ENCODE measurements at places on chromosomes 4 and X. TPM values are rescaled to one million over a fixed set of nuclear protein-coding genes. Genes with fewer than 3 reads are reported as not detected.

Gene SULT1B1
- 0.41 TPM for total RNA-seq

Gene C1QTNF7
- 0.41 TPM for total RNA-seq

Gene DDX53
- not detected for total RNA-seq

Gene DDX60
- total RNA-seq = 3.3 TPM

Gene NPY2R
- 12.6 TPM for total RNA-seq

Gene LNX1
- total RNA-seq = 67.7 TPM

Gene GABRB1
- 85.6 TPM for total RNA-seq

Gene PDLIM3
- 14.3 TPM for total RNA-seq

Gene TLR8
- under 0.01 TPM for total RNA-seq

Gene MAGEB10
- not detected for total RNA-seq

Gene AR
- total RNA-seq = 0.41 TPM

Gene SLC10A4
- total RNA-seq = 7.7 TPM

- no peak for DNase-seq
These were observed 86.2 kb downstream of the MTMR1 start for GRCh38 chrX:150779385-150779784.

DNA sequence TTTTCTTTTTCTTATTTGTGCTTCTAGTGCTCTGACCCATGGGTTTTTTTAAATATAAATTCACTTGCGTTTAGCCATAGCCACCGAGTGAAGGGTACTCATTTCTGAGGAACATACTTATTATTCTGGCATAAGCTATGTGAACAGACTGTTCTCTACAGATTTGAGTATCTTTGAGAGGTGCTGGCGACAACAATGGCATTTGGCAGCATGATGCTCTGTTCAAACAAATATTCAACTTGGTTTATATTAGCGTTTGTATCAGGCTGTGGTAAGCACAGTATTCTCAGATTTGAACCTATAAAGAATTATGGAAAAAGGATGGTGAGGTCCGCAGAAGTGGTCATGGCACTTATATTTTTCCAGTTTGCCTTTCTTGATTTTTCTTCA lies 108.7 kb upstream of the LIMCH1 start:
- DNase-seq = no peak

- no peak for DNase-seq
These were observed 5.0 kb upstream of the RPS6KA3 start for GRCh38 chrX:20271730-20272129.

DNA sequence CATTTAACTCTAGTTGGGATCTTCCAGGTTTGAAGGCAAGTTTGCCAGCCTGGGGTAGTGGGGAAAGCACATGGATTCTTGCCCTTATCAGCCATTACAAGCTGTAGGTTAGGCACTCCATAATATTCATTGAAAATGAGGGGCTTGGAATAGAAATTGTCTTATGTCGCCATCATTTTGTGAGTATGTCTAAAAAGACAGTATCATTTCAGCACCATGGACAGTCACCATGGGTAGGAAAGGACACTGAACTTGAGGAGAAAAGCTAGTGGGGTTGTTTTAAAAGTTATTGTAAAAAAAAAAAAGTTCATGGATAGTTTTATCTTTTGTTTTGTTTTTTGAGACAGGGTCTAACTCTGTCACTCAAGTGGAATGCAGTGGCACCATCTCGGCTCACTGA lies 356.1 kb downstream of the HNRNPD start:
- DNase-seq = no peak

GRCh38 chrX:16250296-16250695 lies 83.0 kb downstream of the MAGEB17 start:
- no peak for DNase-seq

- DNase-seq = no peak
These were observed 21.9 kb downstream of the CXXC4 start for GRCh38 chr4:104472766-104473165.

GRCh38 chrX:40058719-40059118 lies 39.0 kb downstream of the BCOR start:
- no peak for DNase-seq

DNA sequence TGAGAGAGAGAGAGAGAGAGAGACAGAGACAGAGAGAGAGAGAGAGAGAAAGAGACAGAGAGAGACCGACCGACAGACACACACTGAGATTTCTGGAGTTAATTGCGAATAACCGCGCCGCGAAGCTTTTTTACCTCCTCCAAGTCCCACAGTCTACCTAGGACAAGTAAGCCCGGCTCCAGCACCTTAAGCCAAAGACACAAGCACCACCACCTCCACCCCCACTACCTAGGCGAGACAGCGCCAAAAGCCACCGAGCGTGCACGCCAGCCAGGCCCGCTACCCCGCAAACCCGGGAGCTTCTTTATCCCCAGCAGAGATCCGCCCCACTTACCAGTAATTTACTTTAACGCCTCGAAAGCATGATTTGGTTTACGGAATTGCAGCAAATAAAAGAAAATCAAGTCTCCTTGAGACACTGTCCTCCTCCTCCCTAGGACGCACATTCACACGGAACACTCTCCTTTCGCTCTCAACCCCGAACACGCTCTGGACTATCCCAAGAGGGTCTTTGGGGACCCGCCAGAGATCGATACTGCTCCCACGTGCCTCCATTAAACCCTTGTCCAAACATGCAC lies 649.6 kb upstream of the DIPK2B start:
- no peak for DNase-seq

GRCh38 chrX:74251006-74251930 lies 52.7 kb upstream of the ZCCHC13 start:
- DNase-seq = no peak

DNA sequence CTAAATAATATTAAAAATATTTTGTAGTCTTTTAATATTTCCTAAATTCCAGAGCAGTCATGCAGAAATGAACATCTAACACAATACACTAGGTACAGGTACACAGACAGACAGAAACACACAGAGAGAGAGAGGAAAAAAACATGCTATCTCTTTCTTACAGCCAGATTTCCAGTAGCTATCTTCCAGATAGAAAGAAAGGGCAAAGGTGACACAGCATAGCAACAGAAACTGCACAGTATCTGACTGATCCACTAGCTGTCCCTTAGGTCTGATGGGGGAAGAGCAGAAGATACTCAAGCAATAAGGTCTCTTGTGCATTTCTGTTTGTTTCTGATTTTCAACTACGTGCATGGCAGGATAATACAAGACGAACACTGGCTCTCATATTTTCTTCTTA lies 7.8 kb downstream of the FBXW7 start:
- no peak for DNase-seq

DNA sequence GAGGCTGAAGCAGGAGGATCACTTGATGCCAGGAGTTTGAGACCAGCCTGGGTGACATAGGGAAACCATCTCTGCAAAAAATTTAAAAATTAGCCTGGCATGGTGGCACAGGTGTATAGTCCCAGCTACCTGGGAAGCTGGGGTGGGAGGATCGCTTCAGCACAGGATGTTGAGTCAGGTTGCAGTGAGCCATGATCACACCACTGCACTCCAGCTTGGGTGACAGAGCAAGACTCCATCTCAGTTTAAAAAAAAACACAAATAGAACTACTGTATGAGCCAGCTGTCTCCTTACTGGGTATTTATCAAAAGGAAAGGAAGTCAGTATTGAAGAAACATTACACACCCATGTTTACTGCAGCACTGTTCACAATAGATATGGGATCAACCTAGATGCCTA lies 138.7 kb downstream of the RAP1GDS1 start:
- no peak for DNase-seq

DNA sequence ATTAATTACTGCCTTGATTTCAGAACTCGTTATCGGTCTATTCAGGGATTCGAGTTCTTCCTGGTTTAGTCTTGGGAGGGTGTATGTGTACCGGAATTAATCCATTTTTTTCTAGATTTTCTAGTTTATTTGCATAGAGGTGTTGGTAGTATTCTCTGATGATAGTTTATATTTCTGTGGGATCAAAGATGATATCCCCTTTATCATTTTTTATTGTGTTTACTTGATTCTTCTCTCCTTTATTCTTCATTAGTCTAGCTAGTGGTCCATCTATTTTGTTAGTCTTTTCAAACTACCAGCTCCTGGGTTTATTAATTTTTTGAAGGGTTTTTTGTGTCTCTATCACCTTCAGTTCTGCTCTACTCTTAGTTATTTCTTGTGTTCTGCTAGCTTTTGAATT lies 32.1 kb downstream of the CDX4 start:
- no peak for DNase-seq

DNA sequence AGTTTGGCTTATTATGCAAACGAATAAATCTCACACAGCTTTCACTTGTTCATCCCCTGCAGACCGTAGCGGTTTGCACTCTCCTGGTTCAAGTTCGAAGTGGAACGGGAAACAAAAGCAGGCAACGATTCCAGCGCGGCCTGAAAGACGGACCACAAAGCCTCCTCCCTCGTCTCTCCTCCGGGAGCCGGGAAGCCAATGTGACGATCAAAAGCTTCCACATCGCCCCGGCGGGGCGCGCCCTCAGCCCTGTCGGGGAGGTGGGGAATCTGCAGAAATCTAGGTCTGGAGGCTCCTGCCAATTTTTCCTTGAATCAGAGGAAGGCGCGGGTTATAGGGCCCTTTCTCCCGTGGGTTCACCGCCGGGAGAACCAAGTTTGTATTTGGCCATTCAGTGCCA lies 16.9 kb upstream of the ZIC3 start:
- DNase-seq = no peak

DNA sequence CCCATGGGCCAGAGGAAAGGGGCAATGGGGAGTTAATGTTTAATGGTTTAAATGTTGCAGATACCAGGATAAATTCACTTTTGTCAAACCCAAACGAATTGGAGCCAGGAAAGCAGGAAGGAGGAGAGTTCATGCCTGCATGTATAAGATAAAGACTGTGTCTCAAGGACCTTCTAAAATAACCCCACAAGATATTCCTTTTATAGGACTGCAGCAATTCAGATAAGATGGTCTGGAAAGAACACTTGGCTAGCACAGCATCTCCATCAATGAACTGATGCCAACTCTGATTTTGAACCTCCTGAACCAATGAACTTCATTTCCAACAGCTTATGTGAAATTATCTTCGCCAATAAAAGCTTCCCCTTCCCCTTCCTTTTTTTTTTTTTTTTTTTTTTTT lies 31.3 kb upstream of the LONRF3 start:
- no peak for DNase-seq

GRCh38 chr4:2637956-2638552 lies 101.6 kb downstream of the FAM193A start:
- DNase-seq = no peak

DNA sequence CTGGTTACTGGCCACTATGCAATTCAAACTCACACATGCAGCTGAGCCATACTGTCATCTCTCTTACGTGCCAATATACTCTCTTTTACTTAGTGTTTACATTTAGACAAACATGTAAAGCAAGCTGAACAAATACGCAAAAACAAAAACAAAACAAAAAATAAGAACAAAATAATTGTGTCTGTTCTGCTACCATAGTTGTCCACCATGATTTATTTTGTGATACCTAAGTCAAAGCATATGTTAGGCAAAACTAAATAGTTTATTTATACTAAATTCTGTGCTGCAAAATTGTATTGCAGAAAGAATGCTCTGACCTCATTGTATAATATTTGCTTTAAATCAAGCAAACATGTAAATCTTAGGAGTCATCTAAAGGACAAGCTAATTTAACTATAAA lies 943.2 kb upstream of the AGA start:
- DNase-seq = no peak

- no peak for DNase-seq
These were observed 94.7 kb downstream of the BCOR start for GRCh38 chrX:40003071-40003427.

- DNase-seq = no peak
These were observed 40.5 kb downstream of the USP38 start for GRCh38 chr4:143225167-143225566.

- DNase-seq = no peak
These were observed 23.1 kb downstream of the WDR19 start for GRCh38 chr4:39205476-39205875.

GRCh38 chr4:159272273-159273140 lies 169.6 kb downstream of the RAPGEF2 start:
- no peak for DNase-seq

- DNase-seq = no peak
These were observed 32.2 kb downstream of the FNIP2 start for GRCh38 chr4:158801066-158801465.

DNA sequence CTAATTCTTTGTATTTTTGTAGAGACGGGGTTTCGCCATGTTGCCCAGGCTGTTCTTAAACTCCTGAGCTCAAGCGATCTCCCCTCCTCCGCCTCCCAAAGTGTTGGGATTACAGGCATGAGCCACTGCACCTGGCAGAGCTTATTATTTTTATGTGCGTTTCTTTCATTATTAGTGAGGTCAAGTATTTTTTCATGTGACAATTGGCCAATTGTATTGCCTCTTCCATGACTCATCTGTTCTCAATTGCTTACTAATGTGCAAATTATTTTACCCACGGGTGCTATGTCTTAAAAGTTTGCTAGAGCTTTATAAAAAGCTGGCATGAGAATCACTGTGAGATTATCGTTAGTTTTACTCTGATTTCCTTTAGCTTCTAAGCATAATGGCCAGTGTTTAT lies 13.0 kb upstream of the ARX start:
- no peak for DNase-seq

- no peak for DNase-seq
These were observed 942.9 kb upstream of the PABPC4L start for GRCh38 chr4:135144498-135144897.

GRCh38 chr4:175139205-175139604 lies 221.0 kb downstream of the ADAM29 start:
- no peak for DNase-seq

GRCh38 chr4:107036584-107037198 lies 578 bp upstream of the DKK2 start:
- DNase-seq = no peak

DNA sequence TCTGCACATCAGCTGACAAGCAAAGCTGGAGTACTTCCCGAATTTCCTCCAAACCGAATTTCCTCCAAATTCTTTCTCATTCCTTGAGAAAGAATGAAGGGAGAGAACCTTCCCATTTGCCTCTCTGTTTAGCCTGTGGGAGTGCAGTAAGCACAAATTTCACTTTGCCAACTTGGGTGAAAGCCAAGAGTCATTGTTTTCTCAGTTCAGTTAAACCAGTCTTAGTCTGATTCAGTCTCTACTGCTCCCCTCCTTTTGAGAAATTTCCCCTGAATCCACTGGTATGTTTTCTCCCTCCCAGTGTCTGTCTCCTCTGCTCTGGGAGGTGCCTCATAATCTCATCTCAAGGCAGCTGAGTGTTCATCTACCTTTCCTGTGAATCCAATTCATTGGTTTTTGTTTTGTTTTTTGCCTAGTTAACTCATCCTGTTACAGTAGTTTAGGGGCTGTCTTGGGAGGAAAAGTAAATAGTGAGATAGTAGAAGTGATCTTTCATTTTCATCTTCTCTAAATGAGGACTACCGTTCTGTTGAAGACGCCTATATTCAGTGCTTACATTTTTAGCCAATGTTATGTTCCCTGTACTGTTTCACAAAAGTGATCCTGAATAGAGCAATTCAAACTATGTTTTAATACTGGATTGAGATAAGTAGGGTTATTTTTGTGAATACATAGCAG lies 49.0 kb downstream of the SYTL5 start:
- no peak for DNase-seq

- no peak for DNase-seq
These were observed 178.7 kb upstream of the MAGEE2 start for GRCh38 chrX:75963774-75964173.

DNA sequence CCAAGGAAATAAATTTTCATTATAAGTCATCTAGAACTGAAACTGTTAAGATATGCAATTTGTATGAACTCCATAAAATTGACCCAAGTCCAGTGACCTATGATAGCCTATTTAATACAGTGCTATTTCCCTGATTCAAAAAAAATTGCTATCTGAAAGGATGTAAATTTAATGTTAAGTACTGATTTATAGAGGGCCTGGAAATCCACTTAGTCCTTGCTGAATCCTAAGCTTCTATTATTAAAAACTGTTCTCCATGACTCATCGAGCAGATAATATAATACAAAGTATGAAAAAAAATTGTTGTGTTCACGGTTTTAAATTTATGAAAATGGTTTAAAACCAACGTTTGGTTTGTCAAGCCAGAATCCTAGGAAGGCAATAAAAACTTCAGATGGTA lies 704.8 kb upstream of the AADAT start:
- DNase-seq = no peak
